ENCODE measurements at places on chromosomes 3 and 15.

GRCh38 chr3:179236669-179237301, 14.1 kb downstream of the KCNMB3 start:
- DNase-seq, result peak; percentile 6

DNA sequence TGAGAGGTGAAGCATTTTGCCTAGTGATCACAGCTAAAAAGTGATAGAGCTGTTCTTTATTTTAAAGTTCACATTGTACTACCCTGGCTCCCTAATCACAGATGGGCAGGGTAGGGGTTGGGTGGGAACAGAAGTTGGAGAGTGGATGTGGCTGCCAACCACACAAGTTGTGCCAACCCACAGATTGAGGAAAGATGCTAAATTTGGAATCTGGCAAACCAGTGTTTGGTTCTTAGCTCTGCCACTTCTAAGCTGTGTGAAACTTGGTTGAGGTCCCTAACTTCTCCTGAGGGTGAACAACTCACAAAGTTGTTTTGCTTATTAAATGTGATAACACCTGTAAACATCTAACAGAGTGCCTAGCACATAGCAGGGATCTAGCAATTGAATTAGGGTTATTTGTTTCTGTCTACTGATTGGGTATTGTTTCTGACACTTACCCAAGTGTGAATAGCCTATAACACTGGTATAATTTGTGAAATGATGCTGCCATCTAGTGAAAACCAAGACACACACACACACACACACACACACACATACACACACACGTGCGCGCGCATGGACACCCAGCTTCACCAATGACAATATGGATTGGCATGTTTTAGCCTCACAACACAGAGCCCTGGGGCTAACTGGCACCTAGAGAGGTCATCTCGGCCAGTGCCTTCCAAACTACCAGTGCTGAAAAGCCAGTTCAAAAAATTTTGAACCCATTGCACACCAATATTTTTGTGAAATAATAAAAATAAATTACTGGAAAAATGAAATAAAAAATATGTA, 25.3 kb downstream of the ADGRG7 start:
- DNase-seq, result peak; percentile 13

DNA sequence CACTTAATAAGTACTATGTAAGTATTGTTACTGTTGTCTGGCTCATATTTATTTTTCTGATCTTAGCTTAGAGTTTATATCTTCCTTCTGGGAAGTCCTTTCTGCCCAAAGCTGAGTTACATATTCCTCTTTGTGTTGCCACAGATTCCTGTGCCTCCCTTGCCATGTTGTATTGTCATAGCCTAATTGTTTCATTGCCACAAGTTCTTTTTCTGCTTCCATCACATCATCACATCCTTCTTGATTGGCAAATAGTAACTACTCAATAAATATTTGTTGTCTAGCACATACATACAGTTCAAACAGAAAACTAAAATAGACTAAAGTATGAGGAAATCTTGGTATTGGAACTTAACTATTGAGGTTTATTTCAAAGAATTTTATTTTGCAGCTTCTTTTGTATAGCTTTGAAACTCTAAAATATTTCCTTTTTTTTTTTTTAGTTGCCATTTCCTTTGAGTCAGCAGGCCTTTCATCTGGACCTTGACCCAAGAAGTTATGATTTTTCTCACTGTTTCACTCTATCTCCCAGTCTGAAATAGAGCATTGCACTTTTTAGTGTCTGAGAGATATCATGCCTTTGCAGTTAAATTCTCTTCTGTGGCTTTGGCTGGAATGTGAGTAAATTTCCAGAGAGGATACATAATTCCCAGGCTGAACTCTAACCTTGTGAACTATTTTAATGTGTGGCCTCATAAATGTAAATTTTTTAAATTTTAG, 98.2 kb downstream of the ZNF609 start:
- no peak for DNase-seq

- no peak for DNase-seq
Observed at GRCh38 chr3:128515-129172, 67.9 kb upstream of the CHL1 start.

DNA sequence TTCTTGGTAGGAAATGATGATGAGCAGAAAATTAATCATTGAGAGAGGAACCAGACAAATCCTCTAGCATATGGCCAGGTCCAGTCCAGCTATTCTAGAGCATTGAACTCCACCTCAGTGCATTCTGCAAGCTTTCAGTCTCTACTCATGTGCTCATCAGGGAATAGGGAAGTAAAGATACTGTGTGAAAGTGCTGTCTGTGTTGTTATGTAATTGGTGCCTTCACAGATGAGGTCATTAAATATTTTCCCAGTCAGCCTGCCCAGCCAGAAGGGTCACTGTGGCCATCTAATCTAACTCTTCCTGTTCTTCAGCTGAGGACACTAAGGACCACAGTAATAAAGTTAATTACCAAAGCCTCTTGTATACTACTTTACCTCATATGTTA, 28.2 kb downstream of the C3orf62 start:
- DNase-seq, result peak; percentile 77

GRCh38 chr15:92820236-92821021, 79.7 kb upstream of the CHD2 start:
- DNase-seq, result peak; percentile 92

Data from iris pigment epithelial cell (primary cell).